ENCODE measurements at places on chromosomes 5 and 9. TPM values are rescaled to one million over a fixed set of nuclear protein-coding genes. Genes with fewer than 3 reads are reported as not detected.

Gene TEK
- not detected for total RNA-seq

Gene F2RL1
- 0.89 TPM for total RNA-seq

Gene HAPLN1
- not detected for total RNA-seq

- no peak for DNase-seq
Observed at GRCh38 chr5:92308679-92309078, 925.6 kb upstream of the ARRDC3 start.

DNA sequence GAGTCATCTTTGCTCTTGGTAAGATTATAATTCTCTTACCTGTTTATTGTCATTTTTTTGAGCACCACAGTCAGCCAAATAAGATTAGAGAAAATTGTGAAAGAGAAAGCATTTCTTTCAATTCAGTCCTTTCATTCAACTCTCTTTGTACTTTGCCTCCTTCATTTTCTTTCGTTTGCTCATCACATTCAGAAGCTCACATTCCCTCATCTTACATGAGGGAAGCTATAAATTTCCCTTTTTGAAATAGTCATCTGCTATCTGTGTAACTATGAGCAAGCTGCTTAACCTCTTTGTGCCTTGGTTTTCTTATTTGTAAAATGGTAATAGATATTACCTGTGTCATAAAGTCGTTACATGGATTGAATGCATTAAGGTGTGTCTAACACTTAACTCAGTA is 41.4 kb downstream of the PAM start:
- no peak for DNase-seq

GRCh38 chr5:141343242-141343952 is at the start of gene PCDHGA3:
TSS of gene PCDHGA3 (plus strand) at chr5:141343829. CDS start at chr5:141344034, 205 bp downstream.
- DNase-seq, result peak; percentile 28

DNA sequence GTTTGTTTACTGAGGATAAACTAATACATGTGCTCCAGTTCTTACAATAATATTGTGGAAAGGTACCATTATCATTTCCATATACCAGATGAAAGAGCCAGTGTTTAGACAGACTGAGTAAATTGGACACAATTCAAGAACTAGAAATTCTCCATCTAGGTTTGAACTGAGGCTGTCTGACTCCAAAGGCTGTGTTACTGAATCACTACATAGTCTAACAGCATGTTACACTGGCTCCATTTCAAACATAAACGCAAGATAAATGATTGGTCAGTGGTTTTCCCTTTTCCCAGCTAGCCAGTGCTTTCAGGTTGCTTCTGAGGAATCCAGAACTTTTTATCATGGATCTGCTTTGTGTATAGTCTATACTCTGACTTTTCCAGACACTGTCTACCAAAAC is 8.1 kb downstream of the SPDL1 start:
- no peak for DNase-seq

DNA sequence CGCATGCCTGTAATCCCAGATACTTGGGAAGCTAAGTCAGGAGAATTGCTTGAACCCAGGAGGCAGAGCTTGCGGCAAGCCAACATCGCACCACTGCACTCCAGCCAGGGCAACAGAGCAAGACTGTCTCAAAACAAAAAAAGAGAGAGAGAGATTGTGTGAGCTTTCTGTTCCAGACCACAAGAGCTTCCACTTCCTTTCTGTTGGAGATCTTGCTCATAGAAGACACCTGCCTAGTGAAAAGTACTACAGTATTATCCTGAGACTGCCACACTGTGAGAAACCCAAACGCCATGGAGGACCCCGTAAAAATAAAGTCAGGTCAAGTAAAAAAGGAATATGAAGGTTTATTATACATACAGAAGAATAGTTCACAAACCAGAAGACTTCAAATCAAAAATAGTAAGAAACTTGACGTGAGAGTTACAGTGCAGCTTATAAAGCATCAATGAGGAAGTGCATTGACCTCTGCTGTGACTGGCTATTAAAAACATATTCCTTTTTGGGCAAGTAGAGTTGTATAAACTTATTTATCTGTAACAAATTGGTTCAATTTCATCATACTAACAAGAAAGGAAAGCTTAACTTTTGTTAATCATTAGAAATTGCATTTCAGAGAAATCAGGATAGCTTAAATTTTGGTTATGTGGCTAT is 4.3 kb upstream of the EMB start:
- peak; percentile 53 for DNase-seq

GRCh38 chr5:94793113-94793815 is 174.8 kb downstream of the SLF1 start:
- DNase-seq, result peak; percentile 59

DNA sequence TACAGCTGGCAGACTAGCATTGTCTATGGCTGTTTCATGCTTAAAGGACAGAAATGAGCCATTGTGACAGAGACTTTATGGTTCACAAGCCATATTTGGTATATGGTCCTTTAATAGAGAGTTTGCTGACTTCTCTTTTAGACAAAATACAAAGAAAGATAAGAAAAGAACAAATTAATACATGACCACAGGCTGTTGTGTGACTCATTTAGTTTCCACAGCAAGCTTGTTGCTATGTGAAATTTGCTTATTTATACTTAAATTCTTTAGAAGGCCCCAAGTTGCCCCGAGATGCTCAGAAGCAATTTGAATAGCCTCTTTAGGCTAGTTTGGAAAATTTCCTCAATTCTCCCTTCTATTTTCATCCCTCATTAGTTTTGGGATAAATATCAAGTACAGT is 315.3 kb upstream of the RPS23 start:
- no peak for DNase-seq

DNA sequence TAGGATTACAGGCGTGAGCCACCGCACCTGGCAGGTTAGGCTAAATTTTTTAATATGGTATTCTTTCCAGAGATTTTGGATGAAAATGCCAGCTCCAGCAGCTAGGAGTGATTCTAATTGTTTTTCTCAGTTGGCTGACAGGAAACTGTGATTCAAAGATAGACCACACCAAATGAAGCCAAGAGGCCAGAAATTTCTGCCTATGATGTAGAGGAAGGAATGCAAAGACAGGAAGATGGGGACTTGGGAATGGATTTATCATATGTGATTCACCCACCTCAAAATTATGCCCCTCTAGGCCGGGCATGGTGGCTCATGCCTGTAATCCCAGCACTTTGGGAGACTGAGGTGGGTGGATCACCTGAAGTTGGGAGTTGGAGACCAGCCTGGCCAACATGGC is 53.3 kb downstream of the UGCG start:
- no peak for DNase-seq

GRCh38 chr5:137649228-137649935 is 86.5 kb downstream of the KLHL3 start:
- no peak for DNase-seq

DNA sequence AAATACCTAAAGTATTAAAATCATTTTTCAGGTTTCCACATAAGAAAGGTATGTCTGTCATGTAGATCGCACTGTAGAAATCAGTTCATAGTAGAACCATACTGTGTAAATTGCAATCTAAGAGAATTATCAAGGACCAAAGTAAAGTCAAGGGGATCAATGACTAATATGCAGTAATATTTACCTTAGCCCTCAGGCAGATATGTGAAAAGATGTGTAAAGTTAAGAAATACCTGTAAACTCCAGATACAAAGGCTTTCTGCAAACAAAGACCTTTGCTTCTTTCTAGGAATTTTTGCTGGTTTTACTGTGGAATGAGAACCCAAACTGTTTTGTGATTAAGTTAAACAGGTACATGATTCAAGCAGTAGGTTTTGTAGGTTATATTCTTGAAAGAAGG is 11.6 kb downstream of the POLK start:
- no peak for DNase-seq

- no peak for DNase-seq
Observed at GRCh38 chr5:140020601-140021177, 22.4 kb downstream of the NRG2 start.

DNA sequence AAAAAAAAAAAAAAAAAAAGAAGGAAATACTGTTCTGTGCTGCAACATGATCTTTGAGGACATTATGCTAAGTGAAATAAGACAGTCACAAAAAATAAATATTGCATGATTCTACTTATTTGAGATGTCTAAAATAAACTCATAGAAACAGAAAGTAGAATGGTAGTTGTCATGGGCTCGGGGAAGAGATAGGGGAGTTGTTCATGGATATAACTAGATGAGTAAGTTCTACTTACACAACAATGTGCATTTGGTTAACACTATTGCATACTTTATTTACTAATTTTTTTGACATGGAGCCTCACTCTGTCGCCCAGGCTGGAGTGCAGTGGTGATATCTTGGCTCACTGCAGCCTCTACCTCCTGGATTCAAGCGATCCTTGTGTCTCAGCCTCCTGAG is 15.2 kb downstream of the MAML1 start:
- DNase-seq, result no peak

Measured in activated CD4-positive, alpha-beta T cell treated with anti-CD3 and anti-CD28 coated beads, Interleukin-2, amount 10 ng/mL, durations not matched to agents 7 days and 5 days (primary cell).